ENCODE measurements at places on chromosomes 16 and 17.

DNA sequence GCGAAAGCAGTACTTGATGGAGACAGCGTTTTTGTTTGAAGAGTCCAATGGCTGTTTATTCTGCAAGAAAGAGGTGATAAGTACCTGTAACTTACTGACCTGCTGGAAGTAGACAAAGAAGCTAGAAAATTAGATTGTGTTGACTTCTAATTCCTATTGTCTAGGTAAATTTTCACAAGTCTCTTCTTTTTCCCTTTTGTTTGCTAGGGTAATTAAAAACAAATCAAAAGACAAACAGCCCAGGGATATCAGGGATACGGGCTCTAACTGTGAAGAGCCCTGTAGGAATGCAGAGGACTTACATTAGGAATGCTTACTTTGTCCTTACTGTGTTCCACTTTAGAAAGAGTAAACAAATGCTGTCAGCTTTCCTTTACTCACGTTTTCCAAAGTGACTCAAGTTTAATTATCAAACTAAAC lies 7.0 kb downstream of the PSME3IP1 start:
- no peak for DNase-seq

GRCh38 chr17:46768540-46768870 lies 50.0 kb downstream of the WNT3 start:
- DNase-seq: no peak

GRCh38 chr17:66713533-66714042 lies 121.3 kb upstream of the CACNG5 start:
- no peak for DNase-seq

- no peak for DNase-seq
Measured at GRCh38 chr17:1697681-1698080, 12.5 kb downstream of the TLCD2 start.

- DNase-seq: no peak
Measured at GRCh38 chr16:64469906-64470702, 651.8 kb downstream of the CDH11 start.

DNA sequence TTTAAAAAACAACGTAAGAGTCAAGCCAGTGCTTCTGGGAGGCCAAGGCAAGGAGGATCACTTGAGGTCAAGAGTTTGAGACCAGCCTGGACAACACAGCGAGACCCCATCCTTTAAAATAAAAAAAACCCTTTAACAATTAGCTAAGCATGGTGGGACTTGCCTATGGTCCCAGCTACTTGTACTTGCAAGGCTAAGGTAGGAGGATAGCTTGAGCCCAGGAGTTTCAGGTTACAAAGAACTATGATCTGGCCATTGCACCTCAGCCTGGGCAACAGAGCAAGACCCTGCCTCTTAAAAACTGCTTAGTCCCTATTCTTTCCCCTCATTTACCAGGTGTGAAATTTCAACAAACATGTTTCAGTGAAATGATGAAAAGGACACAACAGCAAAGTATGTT lies 89.5 kb downstream of the STH start:
- DNase-seq: no peak

- DNase-seq: peak; percentile 62
Measured at GRCh38 chr17:38322156-38322779, 21.5 kb downstream of the GPR179 start.

DNA sequence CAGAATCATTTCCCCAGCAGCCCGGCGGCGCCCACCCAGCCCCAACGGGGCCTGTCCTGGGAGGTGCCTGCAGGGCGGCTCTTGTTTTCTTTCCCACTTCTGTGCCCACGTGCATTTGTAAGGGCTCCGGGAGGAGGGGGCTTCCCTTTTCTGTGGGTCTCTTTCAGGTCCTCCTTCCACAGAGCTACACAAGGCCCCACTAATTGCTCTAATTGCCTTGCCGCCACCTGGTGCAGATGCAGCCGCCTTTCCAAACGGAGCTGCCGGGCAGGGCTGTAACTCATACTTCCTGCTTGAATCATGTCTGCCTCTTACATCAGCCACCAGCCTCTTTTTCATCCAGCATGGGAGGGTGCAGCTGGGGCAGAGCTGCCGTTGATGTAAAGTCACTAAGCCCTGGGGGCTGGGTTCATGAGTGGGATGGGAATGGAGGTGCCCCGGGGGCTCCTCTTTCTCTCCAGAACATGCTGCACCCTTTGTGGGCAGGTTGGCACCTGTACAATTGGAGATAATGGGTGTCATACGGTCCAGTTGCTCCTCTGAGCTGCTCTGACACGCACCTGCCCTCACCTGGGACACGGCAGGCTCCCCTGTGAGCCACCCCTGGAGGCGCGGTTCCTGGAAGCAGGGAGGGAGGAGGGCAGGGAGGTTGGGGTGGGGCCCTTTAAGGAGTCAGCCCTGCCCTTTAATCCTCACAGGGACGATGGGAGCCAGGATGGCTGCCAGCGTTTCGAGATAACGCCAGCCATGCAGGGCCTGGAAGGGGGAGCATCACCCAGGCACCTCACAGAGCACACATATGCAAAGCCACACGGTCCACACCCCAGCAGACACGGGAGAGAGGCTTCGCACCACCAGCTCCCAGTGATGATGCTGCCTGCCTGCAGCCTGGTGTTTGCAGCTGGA lies 41.1 kb upstream of the KLHDC4 start:
- no peak for DNase-seq

- DNase-seq: no peak
Measured at GRCh38 chr16:30088237-30088831, 3.4 kb downstream of the TBX6 start.

- DNase-seq: no peak
Measured at GRCh38 chr17:17921192-17922069, 50.8 kb downstream of the TOM1L2 start.

GRCh38 chr16:5502467-5502869 lies 404.9 kb upstream of the EEF2KMT start:
- DNase-seq: no peak

DNA sequence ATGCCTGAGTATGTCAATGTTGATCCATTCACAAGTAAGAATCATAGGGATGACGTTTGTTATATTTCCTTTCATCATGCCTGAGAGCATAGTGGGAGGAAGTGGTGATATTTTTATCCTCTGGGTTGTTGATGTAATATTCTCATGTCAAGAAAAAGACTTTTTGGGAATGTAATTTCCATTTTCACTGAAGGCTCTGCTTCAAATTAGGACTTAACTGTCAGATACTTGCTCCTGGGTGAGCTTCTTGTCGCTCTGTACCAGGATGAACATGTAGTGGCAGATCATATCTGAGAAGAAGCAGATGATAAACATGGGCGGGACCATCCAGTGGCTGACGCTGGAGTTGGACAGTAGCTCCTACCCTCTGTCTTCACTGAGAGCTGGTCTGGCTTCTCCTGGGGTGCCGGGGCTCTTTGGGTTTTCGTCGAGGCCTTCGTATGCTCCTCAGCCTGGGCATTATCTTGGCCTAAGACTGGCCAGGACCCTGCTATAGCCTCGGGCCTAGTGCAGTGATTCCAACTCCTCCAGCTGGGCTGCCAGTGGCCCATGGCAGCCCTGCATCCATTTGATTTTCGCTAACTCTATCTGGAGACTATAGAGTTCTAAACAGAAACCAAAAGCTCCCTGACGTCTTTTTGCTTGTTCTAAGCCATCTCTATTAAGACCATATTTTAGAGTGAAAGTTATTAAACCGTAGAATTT lies 19.7 kb downstream of the CYB5B start:
- no peak for DNase-seq

DNA sequence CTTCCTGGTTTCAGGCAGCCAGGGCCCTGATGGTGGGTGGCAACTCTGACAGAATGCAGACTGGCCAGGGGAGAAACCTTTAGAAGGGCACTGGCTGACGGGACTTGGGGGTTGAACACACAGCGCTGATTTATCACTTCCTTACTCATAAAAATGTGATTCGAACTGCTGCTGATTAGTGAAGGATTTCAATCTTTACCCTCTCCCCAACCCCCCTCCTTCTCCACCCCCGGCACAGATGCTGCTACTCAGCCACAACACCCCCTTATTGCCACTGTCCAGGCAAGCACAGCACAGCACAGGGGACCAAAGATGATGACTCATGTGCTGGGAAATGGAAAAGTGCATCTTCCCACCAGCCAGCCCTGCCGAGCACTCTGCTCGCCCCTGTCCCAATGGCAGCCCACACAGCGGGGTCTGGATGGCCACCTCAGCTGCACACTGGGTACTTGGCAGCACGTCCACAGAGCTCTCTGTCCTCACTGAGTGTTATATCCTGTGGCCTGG lies 70.1 kb downstream of the SMG6 start:
- no peak for DNase-seq

DNA sequence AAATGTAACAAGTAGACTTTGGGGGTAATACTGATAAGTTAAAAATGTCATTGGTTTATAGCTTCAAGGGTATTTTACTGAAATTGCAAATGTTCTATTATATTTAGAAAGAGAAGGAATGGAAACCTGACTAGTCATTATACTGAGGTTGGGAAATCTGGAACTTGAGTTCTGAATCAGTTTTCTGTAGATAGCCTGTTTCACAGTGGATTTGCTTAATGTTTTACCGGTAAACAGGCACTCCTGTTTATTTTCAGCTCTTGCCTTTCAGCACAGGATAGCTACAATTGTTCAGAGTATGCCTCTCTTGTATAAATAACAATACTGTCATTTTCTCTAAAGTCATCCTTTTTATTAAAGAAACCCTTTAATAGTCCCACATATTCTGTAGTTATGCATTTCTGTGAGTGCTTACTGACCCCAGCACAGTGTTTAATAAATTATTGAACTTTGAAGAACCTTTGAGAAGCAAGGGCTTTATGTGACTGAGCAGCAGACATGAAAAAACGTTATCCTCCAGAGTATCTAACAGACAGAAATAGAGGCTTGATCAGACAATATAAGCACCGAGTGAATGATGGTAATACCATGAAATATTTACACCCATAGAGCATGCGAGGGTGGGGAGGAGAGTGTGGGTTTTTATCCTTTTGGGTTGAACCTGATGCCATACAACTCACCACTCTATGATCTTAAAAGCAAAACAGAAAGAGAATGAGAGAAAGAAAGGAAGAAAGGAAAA lies 58.2 kb downstream of the FTO start:
- no peak for DNase-seq

- peak; percentile 48 for DNase-seq
Measured at GRCh38 chr16:84514874-84515835, 10.7 kb upstream of the MEAK7 start.

DNA sequence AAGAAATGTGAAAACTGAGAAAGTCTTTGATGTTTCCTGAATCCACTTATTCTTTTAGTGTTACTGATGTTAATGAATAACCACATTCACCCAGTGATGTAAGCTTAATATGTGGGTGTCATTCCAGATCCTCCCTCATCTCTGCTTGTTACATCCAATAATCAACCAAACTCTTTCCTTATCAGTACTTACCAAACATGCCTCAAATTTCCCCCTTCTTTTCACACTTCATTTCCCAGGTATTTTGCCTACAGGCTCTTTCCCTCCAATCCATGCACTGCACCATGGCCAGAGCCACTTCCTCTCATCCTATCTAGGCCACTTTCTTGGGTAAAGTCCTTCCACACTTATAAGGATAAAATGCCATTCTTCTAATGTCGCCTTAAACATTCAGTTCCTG lies 451.5 kb downstream of the NPIPA7 start:
- no peak for DNase-seq

- peak; percentile 85 for DNase-seq
Measured at GRCh38 chr17:42561897-42562387, at the start of gene COASY. Gene COASY, plus strand, starts transcription at chr17:42562148. Its CDS starts 475 bp downstream, at chr17:42562623.

DNA sequence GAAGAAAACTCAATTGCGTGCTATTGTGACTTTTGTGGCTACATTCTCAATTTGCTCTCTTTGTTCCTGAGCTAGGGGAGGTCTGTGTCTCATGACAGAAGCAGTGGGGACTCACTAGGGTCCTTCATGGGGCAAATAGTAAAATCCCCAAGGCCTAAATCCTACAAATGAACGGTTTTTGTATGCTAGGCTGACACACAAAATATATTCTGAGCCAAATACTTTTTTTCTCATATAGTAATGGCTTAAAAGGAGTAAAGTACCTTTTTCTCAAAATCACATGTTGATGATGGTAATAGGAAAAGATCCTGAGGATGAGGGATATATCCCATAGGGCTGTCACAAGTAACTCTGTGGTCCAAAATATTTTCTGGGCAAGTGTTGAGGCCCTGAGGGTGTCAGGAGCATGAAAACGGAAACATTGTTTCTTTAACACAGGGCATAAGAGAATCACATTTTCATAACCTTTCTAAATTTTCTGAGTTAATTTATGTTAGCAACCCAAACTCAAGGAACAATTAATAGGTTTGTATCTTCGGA lies 77.5 kb upstream of the CNTNAP4 start:
- no peak for DNase-seq

DNA sequence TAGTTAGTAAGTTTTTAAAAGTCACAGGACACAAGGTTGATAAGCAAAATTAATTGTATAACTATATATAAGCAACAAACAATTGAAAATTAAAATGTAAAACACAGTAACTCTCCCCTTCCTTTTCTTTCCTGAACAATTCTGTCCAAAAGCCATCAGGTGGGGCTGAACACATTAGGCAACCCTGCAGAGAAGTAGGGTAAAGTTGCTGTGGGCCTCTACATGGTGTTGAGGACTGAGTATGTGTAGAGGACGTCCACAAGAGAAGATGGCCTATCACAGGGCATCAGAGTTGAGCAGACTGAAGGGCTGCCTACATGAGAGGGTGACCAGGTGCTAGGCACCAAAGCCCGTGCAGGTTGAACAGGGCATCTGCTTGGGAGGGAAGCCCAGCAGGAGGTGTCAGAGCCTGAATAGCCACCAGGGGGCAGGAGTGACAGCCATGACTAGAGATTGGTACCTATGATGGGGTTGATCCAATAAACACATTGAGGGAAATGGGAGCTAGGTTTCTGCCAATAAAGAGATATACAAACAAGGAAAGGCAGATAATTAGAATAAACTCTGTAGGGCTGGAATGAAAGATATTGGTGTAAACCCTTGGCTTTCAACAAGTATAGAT lies 415.1 kb downstream of the NPIPA8 start:
- peak; percentile 10 for DNase-seq

DNA sequence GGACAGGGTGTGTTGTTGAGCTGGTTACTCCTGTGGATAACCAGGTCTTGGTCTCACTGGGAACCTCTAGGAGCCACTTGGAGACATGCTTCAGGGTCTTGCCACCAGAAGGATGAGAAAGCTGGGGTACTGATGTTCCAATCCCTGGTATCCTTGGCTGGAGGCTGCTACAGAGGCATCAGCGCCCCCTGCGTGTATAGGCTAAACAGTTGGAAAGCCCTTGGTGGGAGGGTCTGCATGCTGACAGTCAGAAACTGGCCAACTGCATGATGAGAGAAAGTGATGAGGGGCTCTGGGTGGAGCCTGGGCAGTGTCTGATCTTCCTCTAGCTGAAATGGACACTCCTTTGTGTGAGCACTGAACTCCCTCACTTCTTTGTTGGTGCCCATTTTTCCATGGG lies 536.9 kb downstream of the XYLT1 start:
- DNase-seq: no peak

- no peak for DNase-seq
Measured at GRCh38 chr16:84132527-84133285, 12.3 kb downstream of the HSDL1 start.

GRCh38 chr17:80319262-80319998 lies 58.8 kb downstream of the RNF213 start:
- DNase-seq: no peak

GRCh38 chr16:28096983-28097899 lies 33.7 kb upstream of the GSG1L start:
- DNase-seq: no peak
